WERI-Rb-1 (cell line): ENCODE measurements at places on chromosomes 16 and 17.

DNA sequence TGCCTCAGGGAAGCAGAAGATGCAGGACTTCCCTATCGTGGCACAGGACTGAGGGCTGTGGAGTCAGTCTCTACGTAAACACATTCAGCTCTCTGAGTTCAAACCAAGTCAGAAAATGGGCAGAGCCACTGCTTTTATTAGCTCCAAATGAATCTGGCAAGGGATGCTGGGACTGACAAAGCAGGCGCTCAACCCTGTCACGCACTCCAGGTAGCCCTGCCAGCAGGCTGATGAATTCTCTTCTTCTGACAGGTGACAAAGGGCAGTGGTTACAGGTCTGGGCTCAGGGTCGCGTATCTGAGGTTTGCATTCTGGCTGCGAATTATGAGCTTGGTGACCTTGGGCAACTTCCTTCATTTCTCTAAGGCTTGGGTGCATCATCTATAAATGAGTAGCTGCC lies 9.4 kb downstream of the RPH3AL start:
- DNase-seq = no peak

DNA sequence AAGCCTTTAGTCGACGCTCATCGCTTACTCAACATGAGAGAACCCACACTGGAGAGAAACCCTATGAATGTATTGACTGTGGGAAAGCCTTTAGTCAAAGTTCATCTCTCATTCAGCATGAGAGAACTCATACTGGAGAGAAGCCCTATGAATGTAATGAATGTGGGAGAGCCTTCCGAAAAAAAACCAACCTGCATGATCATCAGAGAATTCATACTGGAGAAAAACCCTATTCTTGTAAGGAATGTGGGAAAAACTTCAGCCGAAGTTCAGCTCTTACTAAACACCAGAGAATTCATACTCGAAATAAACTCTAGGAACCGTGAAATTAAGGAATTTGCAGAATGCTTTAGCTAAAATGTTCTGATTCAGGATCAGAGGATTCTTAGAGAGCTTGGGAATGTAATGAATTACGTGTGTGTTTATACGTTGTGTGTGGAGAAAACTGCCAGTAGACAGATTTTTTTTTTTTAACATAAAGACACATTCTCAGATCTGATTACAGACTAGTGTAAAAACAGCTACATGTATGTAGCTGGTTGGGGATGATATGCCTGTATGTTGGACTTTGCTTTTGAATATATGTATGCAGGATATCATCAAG lies 25.4 kb downstream of the ZFP90 start:
- no peak for DNase-seq

- DNase-seq = no peak
These were observed 5.4 kb downstream of the GINS2 start for GRCh38 chr16:85683363-85683762.

GRCh38 chr16:166375-167121 lies 770 bp downstream of the HBM start:
- DNase-seq = no peak

GRCh38 chr17:42697108-42697811 lies 14.9 kb downstream of the CNTNAP1 start:
- no peak for DNase-seq

- no peak for DNase-seq
These were observed 73.6 kb downstream of the SOCS1 start for GRCh38 chr16:11182411-11182810.

GRCh38 chr17:70677783-70678647 lies 508.7 kb downstream of the KCNJ2 start:
- no peak for DNase-seq

DNA sequence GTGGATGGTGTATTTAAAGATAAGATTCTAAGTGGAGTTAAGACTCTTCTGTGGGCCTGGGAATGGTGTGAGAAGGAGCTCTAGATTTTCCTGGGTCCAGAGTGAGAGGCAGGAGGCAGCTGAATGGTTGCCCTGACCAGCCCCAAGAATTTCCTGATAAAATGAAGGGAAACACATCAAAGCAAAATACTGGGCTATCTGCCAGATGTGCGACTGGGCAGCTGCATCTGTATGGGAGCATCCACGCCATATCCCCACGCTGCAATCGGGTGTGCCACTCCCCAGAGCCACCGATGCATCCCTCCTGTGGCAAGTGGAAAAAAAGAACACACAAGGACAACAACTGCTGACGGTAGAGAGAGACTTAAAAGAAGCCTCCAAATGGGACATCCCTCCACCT lies 84.3 kb upstream of the COX10 start:
- no peak for DNase-seq

DNA sequence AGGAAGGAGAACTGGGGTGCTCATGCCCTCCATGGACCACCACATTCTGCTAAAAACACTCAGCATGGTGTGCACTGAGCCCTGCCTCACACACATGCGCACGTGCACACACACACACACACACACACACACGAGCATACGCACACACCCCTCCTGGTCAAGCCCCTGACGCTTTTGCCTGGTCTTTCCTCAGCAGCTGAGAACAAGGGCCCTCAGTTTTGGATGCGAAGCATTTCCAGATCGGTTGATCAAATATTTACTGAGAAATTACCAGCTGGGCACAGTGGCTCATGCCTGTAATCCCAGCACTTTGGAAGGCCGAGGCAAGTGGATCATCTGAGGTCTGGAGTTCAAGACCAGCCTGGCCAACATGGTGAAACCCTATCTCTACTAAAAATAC lies 20.1 kb upstream of the RAI1 start:
- DNase-seq = no peak

DNA sequence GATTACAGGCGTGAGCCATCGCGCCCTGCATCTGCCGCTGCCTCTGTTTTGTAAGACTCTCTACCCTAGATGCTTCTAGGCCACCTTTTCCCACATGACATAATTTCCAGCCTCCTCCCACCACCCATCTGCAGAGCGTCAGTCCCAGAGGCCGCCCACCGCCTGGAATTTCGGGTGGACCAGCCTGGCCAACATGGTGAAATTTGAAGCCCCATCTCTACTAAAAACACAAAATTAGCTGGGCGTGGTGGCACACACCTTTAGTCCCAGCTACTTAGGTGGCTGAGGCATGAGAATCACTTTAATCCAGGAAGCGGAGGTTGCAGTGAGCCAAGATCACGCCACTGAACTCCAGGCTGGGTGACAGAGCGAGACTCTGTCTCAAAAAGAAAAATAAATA lies 5.1 kb upstream of the CIBAR2 start:
- DNase-seq = no peak

DNA sequence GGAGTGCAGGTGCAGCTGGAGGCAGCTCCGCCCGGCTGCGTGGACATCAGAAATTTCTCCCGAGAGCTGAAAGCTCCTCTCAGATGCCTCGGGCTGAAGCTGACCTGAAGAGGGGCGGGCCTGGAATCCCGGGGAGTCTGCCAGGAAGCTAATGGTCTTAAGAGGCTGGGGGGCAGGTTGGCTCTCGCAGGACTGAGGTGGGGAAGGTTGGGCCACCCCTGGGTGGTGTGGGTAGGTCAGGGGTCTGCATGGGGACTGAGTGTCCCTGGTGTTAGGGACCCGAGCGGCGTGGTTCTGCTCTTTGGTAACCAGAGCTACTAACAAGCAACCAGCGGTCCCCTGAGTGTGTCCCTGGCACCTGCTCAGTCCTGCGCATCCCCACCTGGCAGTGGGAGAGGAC lies 3.5 kb downstream of the CHMP6 start:
- no peak for DNase-seq

- DNase-seq = no peak
These were observed 3.8 kb upstream of the DCXR start for GRCh38 chr17:82041144-82041814.

DNA sequence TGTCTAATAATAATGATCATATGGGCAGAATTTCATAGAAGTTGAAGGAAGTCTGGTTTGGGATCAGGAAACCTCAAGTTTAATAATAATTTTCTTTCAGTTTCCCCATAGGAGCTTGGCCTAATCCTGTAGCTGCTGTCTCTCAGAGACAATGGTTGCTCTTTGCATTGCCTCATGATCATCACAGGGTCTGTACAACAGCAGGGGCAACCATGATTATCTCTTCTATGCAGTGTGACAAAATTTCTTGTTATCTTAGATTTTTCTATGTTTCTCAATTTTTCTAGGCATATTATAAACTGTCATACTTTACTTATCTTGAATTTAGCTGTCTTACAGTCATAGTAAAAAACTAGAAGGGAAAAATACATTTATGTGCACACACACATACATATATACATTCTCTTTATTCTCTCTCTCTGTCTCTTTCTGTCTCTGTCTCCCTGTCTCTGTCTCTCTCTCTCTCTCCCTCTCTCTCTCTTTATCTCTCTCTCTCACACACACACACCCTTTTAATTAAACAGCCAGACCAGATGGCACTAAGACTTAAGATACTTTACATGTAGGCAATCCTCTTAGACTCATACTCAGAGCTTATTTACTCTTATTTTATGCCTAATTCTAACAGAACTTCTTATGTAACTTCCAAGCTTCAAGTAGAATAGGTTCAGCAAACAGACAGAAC lies 30.5 kb downstream of the SMIM36 start:
- peak; percentile 40 for DNase-seq

GRCh38 chr16:714558-715476 lies at the start of gene METRN:
METRN (plus strand) TSS chr16:715118; CDS start chr16:715290, 172 bp downstream.
- DNase-seq = peak; percentile 91

DNA sequence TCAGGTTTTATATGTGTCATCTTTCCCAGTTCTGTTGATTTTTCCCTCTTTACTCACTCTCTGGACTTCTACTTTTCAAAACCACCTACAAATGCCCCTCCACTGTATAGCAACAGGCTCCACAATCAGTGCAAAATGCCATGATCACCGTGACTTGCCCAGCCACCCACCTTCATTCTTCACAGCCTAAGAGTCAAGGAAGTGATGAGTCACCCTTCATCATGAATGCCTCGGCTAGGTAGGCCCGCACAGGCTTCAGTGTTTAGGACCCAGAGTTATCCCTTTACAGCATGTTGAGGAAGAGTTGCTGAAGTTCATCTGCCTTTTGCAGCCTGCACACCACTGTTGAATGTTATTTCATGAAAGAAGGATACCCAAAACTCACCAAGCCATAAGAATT lies 158.6 kb downstream of the PMP22 start:
- no peak for DNase-seq

- DNase-seq = no peak
These were observed 2.3 kb downstream of the HOXB4 start for GRCh38 chr17:48575673-48576478.

DNA sequence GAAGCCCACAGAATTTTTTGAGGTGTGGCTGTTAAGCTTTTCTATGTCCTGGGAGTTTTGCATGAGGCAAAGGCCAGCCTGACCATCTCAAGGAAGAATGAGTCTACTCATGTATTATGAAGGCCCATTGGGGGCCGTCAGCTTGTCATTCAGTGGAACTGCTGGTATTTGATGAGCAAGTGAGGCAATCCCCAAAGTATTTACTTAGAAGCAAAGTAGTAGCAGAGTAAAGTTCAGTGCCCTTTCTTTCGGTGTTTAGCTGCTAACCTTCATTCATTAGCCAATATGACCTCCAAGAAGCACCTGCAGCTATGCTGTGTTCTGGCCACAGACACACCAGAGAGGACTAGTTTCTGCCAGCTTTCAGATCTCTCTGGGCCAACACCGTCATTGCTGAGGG lies 80.2 kb downstream of the RPA1 start:
- no peak for DNase-seq

DNA sequence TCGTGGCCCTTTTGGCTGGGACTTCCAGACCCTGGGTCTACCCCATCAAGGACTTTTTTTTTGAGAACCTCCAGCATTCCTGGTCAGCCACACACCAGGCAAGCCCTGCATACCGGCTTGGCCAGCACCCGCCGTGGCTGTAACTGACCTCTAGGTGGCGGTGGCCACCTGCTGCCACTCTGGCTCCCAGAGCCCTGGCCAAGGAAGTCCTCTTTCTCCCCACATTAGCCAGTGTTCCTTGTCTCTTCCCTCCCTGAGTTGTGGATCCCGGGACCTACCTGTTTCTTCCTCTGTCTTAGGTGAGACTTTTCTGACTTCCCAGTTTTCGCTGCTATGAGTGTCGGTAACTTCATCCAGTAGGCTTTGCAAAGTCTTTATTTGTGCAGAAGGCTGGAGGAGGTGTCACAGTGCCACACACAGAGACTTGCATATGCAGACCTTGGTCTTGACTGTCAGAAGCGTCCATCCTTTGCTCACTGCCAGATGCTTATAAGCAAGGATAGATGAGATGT lies 348.3 kb downstream of the CPPED1 start:
- DNase-seq = peak; percentile 67

DNA sequence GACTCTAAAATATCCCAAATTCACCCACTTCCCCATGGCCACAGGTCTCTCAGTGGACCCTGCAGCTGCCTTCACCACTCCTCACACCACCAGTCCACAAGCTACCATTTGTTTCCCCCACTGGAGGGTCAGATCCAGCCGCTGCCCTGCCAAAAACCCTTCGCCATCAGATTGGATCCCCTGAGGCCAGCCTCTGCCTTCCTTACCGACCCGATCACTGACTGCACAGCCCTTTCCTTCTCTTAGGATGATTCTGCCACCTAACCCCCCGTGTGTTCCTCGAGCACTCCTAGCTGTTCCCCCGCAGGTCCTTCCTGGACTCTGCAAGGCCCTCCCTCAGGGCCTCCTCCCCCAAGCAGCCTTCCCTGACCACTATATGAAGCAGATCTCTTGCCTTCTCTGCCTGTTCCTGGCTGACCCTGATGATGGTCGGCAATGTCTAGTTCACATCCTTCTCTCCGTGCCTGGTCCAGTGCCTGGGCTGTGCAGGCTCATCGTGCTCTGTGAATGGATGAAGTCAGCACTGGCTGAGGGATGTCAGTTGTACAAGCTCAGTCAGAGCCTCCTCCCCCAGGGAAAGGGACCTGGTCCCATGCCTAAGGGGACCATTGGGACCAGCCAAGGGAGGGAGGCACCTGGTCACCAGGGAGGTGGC lies 46.0 kb downstream of the CPNE2 start:
- no peak for DNase-seq

DNA sequence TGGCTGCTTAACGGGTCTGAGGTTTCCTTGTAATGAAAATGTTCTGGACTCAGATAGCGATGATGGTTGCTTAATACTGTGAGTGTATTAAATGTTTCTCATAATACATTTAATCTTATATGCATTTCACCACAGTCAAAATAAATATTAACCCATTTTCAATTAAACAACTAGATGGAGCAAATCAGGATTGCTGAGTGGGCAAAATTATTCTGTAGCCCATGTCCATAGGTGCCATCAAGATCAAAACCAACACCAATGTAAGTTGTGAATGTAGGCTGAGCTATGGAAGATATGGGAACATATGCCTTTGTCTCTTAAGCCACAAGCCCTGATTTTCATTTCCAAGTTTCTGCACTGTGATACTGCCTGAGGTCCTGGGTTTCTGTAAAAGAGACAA lies 572.6 kb upstream of the EEF2KMT start:
- DNase-seq = no peak

GRCh38 chr17:47889734-47890529 lies 6.1 kb upstream of the SP2 start:
- DNase-seq = peak; percentile 95

- DNase-seq = peak; percentile 78
These were observed 70.5 kb downstream of the RBBP6 start for GRCh38 chr16:24609740-24610415.

DNA sequence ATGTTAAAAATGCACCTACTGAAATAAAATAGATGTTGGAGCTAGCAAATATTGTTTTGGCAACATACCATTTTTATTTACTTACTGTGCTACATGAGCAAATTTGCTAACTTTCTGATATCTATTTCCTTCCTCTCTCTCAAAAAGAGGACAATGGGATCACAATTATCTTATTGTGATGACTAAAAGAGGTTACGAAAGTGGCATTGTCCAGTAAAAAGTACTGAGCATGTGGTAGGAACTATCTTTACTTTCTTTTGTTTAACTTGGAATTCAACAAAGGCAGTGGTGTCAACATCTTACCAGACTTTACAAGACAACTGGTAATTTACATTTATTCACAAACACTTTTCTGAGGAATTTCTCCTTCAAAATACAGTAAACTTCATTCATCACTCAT lies 1542.6 kb upstream of the CDH8 start:
- no peak for DNase-seq
